Mononuclear cell (primary cell): ENCODE measurements at places on chromosomes 6 and 20. TPM values are rescaled to one million over a fixed set of nuclear protein-coding genes. Genes with fewer than 3 reads are reported as not detected.

ADGB gene
- not detected for total RNA-seq

PHF3 gene
- total RNA-seq, result 189 TPM

RFX6 gene
- not detected for total RNA-seq

DLL1 gene
- 1.8 TPM for total RNA-seq

EYA2 gene
- total RNA-seq, result 0.10 TPM

FOXA2 gene
- not detected for total RNA-seq

EYS gene
- total RNA-seq, result under 0.01 TPM

KIAA0408 gene
- 1.0 TPM for total RNA-seq

RAET1G gene
- total RNA-seq, result not detected

HLA-DQB1 gene
- total RNA-seq, result 1.4 TPM

MICB gene
- 29.2 TPM for total RNA-seq

COL19A1 gene
- total RNA-seq, result 9.1 TPM

SNAP25 gene
- total RNA-seq, result not detected

RAET1L gene
- total RNA-seq, result 0.10 TPM

SMIM29 gene
- total RNA-seq, result 12.3 TPM

COL21A1 gene
- total RNA-seq, result not detected

LINC00237 gene
- not detected for total RNA-seq

HLA-DQB2 gene
- 1.0 TPM for total RNA-seq

SAMD3 gene
- 88.1 TPM for total RNA-seq

DDO gene
- total RNA-seq, result 0.52 TPM

RIPOR2 gene
- total RNA-seq, result 128 TPM

GPR6 gene
- not detected for total RNA-seq

NKAIN2 gene
- total RNA-seq, result not detected

MEP1A gene
- not detected for total RNA-seq

C20orf141 gene
- not detected for total RNA-seq

HNF4A gene
- total RNA-seq, result not detected

TRDN gene
- not detected for total RNA-seq

UBD gene
- not detected for total RNA-seq

IL17F gene
- total RNA-seq, result not detected

CSNK2B gene
- total RNA-seq, result 124 TPM

CTAGE9 gene
- total RNA-seq, result not detected

BFSP1 gene
- total RNA-seq, result 0.84 TPM

ZNF391 gene
- 0.84 TPM for total RNA-seq

PCSK2 gene
- total RNA-seq, result not detected

ADGRF4 gene
- not detected for total RNA-seq
